ENCODE measurements at places on chromosomes 7 and 10. TPM values are rescaled to one million over a fixed set of nuclear protein-coding genes. Genes with fewer than 3 reads are reported as not detected.

CAV1 gene
- polyA plus RNA-seq = 38.0 TPM

JAKMIP3 gene
- polyA plus RNA-seq = 7.2 TPM

VAX1 gene
- not detected for polyA plus RNA-seq

IGFBP1 gene
- 0.98 TPM for polyA plus RNA-seq

BLNK gene
- polyA plus RNA-seq = 6.1 TPM

ADGRA1 gene
- polyA plus RNA-seq = 31.1 TPM

PILRA gene
- polyA plus RNA-seq = 6.6 TPM

FAM241B gene
- polyA plus RNA-seq = 45.0 TPM

SFTPA1 gene
- polyA plus RNA-seq = not detected

- no peak for DNase-seq
Observed at GRCh38 chr7:90916319-90916718, 320.2 kb downstream of the CDK14 start.

GRCh38 chr10:93178226-93178625 is 104.5 kb downstream of the CYP26A1 start:
- no peak for DNase-seq

DNA sequence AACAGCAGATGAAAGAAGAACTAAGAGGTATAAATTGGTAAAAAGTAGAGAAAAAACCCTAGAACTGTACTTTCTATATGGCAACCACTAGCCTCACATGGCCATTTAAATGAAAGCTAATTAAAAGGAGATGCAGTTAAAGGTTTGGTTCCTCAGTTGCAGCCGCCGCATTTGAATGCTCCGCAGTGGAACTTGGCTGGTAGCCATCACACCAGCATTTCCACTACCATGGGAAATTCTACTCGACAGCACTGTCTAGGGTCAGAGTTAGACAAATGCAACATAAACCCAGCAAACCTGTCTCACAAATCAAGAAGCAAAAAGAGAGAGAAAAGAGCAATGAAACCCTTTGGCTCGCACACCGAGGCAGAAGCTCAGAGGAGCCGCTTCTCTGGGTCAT is 29.7 kb downstream of the VIPR2 start:
- peak; percentile 39 for DNase-seq

- no peak for DNase-seq
Observed at GRCh38 chr10:116201011-116201410, 72.0 kb downstream of the GFRA1 start.

DNA sequence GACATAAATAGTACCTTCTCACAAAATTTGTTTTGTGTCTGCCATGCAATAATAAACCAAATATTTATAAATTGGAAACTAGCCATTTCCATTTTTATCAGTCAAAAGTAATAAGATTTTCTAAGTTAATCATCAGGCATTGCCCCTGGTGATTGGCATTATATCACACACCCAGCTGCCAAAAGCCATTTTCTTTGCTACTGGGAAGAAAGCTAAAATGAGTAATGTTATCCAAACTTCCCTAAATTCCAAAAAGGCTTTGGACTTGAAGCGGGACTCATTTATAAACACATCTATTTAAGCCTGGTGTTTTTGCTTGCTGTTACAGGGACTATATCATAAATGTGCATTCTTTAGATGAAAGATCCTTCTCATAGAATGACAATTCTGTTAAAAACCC is 86.0 kb downstream of the AKR1D1 start:
- DNase-seq = no peak

DNA sequence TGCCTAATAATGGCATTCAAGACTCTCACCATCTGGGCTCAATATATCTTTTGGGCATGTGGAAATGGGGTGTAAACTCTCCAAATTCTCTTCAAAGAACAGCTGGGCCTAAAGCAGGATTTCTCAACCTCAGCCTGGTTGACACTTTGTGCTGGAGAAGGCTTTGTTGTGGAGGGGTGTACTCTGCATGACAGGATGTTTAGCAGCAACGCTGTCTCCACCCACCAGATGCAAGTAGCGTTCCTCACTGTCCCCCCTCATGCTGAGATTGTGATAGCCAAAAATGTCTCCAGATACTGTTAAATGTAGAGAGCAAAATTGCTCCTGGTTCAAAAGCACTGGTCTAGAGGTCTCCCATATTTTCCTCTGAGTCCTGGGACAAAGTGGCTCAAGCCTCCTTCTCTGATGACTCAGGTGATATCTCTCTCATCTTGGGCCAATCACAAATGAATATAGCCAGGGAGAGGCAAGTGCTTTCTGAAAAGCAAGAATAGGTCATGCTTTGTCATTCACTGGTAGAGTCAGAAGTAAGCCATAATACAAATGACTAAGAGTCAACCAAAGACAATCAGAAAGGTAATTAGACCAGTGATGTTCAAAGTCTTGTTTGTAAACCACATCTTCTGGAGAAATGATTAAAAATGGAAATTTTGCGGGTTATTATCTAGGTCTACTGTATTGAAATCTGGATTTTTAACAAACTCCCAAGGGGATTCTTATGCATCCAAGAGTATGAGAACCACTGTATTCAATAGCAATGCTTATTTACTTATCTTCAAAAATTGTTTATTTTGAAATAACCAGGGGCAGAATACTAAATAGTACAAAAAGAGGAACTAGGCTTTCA is 330.8 kb downstream of the PTEN start:
- no peak for DNase-seq

- peak; percentile 58 for DNase-seq
Observed at GRCh38 chr7:140349144-140349771, 49.1 kb downstream of the SLC37A3 start.

DNA sequence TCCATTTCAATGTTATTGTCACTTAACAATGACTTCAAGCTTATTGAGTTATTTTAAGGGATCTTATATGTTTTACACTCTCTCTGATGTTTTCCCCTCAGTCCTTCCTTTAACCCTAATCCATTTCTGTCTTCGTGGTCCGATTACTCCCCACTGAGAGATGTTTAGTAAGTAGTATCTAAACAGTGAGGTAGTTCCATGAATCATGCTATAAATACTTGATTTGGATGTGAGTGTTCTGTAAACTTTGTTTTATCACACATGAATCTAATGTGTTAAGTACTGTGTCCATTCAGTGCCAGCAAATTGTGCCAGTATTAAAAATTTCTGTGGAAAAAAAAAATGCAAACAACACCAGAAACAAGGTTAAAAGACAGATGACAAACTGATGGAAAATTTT is 18.6 kb downstream of the RPP30 start:
- DNase-seq = no peak

GRCh38 chr7:139403601-139404000 is 43.9 kb downstream of the LUC7L2 start:
- DNase-seq = no peak

GRCh38 chr7:21642422-21642821 is 99.6 kb downstream of the DNAH11 start:
- DNase-seq = no peak

DNA sequence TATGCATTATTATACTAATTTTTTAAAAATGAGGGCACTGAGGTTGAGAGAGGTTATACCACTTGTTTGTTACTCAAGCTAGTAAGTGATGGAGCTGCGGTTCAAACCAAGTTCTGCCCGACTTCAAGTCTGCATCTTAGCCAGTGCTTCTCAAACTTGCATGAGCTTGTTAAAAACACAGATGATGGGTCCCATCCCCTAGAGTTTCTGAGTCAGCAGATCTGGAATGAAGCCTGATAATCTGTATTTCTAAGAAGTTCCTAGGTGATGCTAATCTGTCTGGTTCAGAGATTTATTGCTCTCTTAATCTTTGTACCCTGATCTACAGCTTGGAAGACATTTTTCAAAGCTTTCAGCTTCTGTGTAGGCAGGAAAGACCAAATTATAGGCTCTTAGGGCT is 67.7 kb upstream of the CC2D2B start:
- no peak for DNase-seq

DNA sequence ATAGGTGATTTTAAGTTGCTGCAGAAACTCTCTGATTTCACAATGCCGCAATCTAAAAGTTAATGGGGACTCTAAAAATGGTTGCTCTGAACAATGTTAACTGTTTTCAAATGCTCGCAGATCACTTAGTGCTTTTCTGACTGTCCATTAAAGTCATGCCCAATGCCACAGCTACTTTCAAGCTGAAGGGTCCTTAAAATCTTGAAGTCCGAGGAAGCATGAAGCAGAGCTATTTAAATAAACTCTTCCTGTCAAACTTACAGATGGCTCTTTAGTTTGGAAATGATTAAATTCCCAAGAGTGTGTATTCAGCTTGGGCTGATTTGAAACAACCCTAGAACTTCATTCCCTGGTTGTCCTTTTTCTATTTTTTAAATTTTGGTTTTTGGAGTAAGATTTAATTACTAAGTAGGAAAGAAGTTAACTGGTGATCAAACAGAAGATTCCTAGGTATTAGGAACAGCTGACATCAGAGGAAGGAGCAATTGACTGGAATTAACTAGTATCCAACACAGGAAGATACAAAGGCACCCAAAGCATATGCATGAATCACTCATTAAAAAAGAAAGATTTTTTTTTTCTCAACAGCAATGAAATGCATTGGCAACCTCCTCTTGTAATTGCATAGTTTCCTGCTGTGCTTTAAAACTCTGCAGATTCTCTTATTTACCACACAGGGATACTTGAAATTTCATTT is 105.1 kb downstream of the NRP1 start:
- DNase-seq = no peak

DNA sequence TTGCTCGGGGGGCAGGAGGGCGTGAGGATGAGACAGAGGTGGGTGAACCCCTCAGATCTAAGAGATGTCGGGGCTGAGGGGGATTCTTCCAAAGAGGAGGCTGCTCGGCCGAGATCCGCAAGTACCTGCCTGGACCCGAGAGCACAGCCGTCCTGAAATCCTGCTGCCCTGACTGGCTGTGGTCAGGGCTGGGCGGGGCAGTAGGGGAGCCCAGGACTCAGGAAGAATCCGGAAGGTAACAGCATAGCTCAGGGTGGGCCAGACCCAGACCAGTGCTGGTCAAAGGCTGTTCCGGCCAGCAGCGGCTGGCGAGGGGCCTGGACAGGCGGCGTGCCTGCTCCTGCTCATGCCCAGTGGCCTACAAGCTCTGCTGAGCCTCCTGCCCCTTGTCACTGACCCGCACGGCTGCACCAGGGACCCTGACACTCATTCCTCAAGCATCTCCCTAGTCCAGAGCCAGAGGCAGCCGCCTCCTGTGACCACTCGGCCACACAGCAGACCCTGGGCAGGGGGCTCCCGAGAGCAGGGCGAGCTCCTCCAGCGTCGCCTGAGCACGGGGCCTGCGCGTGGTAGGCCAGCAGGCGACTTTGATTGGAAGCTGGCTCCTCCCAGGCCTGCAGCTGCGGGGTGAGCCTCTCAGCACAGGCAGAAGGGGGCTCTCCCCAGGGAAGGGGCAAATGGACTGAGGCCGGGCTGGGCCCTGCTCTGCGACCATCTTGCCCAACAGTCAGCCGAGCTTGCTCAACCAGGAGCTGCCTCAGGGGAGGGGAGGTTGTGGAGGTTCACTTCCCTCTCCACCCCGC is 3.1 kb upstream of the ADAP1 start:
- DNase-seq = no peak

GRCh38 chr10:122632576-122632975 is 67.1 kb downstream of the C10orf120 start:
- DNase-seq = no peak

DNA sequence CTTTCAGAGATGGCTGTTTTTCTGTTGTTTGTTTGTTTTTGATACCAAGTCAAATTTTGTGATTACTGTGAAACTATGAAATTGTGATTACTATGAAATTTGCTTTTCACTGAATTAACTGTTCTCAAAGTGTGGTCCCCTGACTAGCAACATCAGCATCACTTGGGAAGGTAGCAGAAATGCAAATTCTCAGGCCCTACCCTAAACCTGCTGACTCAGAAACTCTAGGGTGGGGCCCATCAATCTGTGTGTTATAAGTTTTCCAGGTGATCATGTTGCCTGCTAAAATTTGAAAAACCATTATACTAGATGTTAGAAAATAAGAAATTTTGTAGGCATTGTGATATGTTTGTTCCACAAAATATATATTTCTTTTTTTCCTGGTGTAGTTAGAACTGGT is 1.2 kb downstream of the IFIT1B start:
- no peak for DNase-seq

- DNase-seq = no peak
Observed at GRCh38 chr7:102874166-102874829, 38.5 kb upstream of the LRRC17 start.

DNA sequence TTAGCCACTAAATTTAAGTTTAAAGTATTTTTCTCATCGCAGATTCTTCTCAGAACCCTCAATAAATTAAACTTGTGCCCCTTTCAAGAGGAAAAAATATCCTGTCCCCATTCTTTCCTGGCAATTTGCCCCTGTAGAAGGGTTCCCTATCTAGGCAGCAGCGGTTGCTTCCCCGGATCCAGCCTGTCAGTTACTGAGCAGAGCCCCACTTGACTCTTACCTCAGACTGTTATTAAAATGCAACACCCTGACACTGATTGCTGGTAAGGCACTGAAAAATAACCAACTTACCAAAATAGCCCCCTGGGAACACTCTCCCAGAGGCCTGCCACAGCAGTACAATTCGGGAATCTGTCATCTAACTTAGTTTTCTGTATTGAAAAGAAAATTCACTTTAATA is 13.9 kb downstream of the LMTK2 start:
- no peak for DNase-seq

DNA sequence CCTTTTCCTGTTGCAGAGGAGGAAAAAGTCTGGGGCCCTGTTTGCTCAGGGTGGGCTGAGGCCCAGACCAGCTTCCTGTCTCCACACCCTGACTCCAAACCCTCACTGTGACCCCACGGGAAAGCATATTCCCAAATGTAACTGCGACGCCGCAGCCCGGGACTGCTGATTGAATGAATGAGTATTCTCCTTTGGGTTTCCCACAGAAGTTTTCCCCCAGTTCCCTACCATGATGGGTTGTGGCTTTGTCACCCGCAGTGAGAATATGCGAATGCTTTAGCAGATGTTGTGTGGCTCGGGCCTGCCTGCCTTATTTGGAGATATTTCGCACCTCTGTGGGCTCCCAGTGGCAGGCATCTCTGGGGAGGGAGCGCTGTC is 50.6 kb downstream of the MGMT start:
- no peak for DNase-seq

- DNase-seq = no peak
Observed at GRCh38 chr10:86823565-86823964, 67.1 kb downstream of the BMPR1A start.

DNA sequence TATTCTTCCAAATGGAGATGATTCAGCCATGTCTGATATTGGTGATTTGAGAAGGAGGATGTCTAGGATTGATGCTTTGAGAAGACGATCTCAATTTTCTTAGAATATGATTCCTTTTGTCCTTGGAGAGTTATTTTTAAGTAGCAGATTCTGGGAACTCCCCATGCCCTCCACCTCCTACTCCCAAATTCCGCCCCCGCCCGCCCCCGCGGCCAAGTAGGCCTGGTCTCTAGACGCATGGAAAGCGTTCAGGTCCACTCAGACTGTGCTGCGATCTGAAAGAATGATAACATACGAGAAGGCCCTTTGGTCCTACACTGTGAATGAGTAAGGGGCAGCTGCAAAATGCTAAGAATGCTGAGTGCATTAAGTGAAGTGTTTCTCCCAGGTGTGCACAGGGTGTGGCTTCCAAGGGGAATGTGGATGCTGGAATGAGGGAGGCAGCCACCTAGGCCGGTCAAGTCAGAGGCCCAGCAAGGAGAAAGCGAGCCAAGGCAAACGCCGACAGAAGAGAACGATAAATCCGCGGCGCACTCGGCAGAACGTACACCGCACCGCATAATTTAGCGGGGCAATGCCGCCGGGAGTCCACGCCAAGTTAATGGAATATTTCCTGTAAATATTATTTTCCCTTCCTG is 142.3 kb downstream of the PRPF18 start:
- no peak for DNase-seq

All from spinal cord (tissue), 10 donors.